ENCODE measurements at places on chromosomes 2 and 18. TPM values are rescaled to one million over a fixed set of nuclear protein-coding genes. Genes with fewer than 3 reads are reported as not detected.

Gene LHCGR
- 0.16 TPM for total RNA-seq

Gene DSC2
- total RNA-seq: 5.9 TPM

Gene CAPN14
- 1.4 TPM for total RNA-seq

Gene COL4A3
- 0.16 TPM for total RNA-seq

Gene CD8B
- not detected for total RNA-seq

Gene PIEZO2
- total RNA-seq: 8.0 TPM

Gene GAL3ST2
- total RNA-seq: 0.16 TPM

Gene NAT8
- not detected for total RNA-seq

Gene SMCHD1
- total RNA-seq: 199 TPM

Gene SNTG2
- 4.1 TPM for total RNA-seq

Gene RAX
- not detected for total RNA-seq

Gene FAM237A
- not detected for total RNA-seq

Gene LONRF2
- total RNA-seq: 58.3 TPM

Measured in occipital lobe (tissue), 3 donors.